Fibroblast of the aortic adventitia (primary cell): ENCODE measurements at places on chromosomes 2 and 18.

GRCh38 chr2:128755695-128756364, 437.2 kb upstream of the HS6ST1 start:
- no peak for DNase-seq

DNA sequence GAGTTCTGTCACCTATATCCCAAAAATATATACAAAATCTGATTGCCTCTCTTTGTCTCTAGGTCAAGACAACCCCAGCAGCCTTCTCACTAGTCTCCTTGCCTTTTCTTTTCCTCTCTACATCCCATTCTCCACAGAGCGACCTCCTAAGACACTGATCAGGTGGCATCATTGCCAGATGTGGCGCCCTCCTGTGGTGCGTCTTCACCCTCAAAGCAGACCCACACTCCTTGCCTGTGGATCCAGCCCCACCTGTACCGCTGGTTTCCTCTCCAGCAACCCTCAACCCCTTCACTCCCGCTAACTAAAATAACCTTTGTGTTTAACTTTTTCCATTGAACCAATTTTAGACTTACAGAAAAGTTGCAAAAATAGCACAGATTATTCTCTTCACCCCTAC, 273.3 kb downstream of the GLI2 start:
- no peak for DNase-seq

GRCh38 chr2:169366066-169366465, 3.7 kb upstream of the LRP2 start:
- no peak for DNase-seq

DNA sequence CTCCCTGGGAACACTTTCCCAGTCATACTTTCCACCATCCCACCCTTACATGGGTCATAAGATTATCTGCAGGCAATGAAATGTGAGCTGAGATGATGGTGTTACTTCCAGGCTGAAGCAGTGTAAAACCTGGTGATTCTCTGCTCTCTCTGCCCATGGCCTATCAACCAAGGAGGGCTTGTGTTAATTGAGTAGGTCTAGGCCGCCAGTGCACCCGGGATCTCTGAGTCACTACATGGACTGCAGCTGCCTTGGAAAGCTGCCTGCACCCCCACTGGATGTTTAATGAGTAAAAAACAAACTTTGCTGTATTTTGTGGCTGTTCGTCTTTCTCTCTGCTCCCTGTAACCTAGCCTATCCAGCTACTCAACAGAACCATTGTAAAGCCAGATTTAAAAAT, 451.7 kb upstream of the SMIM21 start:
- no peak for DNase-seq

DNA sequence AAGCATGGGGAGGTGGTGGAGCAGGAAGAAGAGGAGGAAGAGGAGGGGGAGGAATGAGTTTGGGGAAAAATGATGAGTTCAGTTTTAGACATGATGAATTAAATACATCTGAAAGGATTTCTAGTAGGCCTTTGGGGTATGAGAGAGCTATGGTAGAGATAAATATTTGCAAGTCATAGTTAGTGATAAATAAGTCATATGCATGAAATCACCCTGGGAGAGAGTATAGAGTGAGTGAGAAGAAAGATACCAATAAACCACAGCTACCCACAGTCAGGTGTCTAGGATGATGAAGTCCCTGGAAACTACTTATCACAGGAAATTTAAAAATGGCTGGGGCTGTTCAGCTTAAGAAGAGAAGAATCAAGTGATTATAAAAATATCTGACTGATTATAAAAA, 240.5 kb downstream of the RDH14 start:
- DNase-seq = peak; percentile 36

DNA sequence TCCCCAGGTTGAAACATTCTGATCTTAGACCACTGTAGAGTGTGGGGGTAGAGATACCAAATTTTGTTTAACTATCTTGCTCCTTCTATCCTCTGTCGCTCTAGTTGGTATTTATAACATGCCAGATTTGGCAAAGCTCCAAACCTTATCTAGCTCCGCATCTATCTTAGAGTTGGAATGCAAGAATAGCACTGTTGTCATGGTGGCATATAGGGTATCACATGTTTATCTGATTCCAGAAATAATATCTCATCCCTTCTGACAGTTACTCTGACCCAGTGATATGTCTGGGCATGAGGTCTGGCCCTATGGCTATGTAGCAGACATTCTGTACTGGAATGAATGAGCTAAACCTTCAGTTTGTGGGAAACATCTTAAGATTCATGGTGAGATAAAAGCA, 51.7 kb downstream of the CABYR start:
- no peak for DNase-seq

DNA sequence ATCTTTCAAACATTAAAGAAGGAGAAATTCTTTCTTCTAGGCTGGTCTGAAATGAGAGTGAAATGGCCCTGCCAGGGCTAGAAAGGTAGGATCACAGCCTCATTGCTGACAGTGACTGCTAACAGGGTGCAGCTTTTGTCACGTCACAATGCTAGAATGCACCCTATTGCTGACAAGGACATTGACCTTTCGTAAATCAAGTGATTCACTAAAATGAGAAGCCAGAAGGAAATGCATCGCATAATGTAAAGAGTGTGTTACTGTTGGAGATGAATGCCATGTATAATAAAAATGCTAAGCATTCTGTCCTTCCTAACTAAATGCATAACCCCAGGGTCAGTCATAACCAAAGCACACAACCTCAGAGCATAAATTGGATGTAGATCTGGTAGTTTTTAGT, 732.9 kb downstream of the TDRD15 start:
- no peak for DNase-seq

- DNase-seq = no peak
Observed at GRCh38 chr2:84649487-84650142, 133.3 kb downstream of the DNAH6 start.

- DNase-seq = no peak
Observed at GRCh38 chr18:77308216-77308615, 58.6 kb downstream of the GALR1 start.

- DNase-seq = peak; percentile 65
Observed at GRCh38 chr18:59051470-59052165, 88.1 kb upstream of the SEC11C start.

GRCh38 chr2:73032702-73033097, 38.8 kb downstream of the SFXN5 start:
- no peak for DNase-seq

GRCh38 chr2:35443087-35443486, 912.5 kb upstream of the CRIM1 start:
- DNase-seq = no peak

GRCh38 chr18:12621742-12622306, 36.1 kb downstream of the SPIRE1 start:
- peak; percentile 71 for DNase-seq

DNA sequence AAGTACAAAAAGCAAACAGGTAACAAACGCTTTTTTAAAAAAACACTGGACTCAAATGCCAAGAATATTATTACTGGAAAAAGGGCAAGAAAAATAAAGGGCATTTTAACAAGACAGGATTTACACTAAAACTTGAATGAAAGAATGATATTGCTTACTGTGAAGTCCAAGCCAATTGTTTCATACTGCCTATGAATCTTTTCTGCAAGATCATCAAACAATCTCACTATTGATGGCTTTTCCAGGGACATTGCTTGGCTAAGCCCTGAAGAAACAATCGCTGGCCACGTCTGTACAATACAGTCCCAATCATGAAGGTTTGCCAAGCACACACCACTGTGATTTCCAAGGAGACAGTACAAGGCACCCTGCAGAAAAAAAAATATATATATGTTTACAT, 41.4 kb upstream of the GPR75 start:
- no peak for DNase-seq

- DNase-seq = peak; percentile 12
Observed at GRCh38 chr2:128593879-128594650, 275.4 kb upstream of the HS6ST1 start.

DNA sequence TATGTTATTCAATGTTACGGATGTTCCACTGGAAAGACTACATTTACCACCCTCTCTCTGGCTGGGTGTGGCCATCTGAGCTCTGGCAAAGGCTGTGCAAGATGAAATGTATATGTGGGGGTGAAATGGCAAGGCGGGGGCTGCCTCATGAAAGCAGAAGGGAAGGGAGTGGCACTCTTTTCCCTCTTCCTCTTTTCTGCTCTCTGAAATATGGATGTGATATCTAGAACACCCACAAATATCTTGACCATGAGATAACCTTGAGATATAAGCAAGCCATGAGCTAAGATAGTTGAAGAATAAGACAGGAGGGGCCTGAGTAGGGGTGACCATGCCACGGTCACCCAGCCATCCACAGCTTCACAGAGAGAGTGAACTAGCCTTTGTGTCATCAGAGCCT, 367.8 kb upstream of the ID2 start:
- DNase-seq = no peak

DNA sequence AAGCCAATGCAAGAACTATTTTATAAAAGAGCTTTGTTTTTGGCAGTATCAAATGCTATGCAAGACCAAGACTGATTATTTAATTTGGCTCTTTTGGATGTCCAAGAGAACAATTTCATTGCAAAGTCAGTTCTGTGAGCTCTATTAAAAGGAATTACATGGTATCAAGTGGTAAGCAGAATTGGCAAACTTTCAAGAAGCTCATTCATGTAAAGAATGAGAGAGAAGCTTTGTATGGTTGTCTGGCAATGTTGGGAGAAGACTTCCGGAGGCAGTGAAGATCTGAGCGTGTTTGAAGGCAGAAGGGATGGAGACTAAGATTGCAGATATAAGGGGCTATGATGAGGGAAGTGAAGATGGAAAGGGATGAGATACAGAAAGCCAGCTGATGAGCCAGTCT, 49.6 kb downstream of the CPS1 start:
- no peak for DNase-seq

- DNase-seq = no peak
Observed at GRCh38 chr2:223723954-223724411, 113.4 kb downstream of the AP1S3 start.

- DNase-seq = no peak
Observed at GRCh38 chr2:161947406-161947805, 126.6 kb downstream of the DPP4 start.

DNA sequence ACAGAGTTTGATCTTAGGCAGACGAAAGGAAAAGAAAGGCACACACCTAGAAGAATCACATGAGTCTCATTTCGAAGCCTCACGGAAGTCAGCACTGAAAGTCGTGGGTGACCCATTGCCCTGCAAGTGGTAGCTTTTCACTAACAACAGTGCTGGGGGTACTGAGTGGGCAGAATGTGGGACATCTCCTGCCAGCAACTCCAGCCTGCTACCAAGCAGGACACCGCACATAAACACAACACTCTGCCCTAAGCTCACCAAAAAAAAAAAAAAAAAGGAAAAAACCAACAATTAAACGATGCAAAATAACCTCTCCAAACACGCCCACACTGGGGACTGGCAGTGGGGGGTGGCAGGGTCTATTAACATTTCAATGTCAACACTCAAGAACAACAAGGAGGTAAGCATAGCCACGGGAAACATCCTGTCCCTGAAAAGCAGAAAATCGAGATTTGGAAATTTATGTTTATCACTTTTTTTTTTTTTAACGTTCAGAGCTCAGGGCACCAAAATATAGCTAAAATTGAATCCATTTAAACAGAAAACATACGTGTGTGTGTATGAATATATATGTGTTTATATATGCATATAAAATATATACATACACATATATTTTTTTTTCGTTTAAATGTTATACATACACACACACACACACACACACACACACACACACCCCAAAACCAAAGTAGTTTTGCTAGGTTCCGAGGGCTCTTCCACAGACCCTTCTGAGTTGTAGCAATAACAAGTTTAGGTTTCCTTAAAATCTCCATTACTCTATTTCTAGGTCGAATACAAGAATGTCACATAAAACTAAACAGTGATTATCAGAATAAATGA, 2.2 kb downstream of the INO80D start:
- DNase-seq = peak; percentile 9

DNA sequence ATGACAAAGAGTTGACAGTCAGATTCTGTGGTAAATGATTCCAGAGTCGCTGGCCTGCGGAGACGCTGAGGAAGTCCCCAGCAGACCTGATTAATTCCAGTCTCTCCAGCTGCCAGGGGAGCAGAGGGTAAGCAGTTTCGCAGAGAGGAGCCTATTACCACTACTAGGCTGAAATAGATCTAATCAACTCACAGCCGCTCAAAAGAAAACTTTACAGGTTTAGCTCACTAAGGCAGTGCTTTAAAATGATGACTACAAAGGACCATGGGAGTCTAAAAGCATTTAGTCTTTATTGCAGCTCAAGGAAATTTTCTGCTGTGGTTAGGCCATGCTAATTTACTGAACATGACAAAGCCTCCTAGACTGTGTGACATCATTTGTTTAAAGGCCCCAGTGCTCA, 445.6 kb upstream of the POU3F3 start:
- no peak for DNase-seq

DNA sequence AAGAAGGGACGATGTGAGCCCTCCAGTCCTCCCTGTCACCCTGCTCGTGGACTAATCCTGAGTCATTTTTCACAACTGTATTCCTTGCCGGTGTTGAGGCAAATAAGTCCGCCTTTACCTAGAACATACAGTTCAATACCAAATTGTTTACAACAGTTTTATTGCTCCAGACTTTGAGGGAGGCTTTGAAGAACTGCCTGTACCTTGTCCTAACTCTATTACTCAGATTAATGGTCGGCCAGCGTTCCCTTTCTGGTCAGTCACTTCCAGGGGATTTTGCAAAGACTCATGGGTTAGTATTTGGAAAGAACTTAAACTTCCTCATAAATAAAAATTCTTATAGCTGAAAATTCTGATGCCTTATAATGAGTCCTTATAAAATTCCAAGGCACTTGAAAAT, 85.1 kb upstream of the ZNF532 start:
- DNase-seq = no peak

DNA sequence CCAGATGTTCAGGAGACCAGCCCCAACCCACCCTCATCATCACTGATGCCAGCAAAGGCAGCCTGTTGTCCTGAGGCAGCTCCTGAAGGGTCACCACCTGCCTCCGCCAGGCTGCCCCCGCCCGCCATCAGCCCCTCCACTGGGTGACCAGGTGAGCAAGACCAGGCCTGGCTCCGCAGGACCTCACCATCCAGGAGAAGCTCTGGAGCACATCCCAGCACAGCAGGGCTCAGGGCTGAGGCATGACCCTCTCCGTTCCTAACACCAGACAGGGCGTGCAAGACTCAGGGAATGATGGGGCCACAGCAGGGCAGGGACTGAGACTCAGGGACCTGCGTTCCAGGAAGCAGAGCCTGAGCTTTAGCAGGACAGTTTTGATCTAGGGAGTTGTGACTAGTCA, 218.8 kb upstream of the RAB6C start:
- DNase-seq = no peak

GRCh38 chr2:182949572-182950189, 83.2 kb upstream of the FRZB start:
- no peak for DNase-seq

GRCh38 chr18:72502671-72503431, 41.3 kb downstream of the CBLN2 start:
- no peak for DNase-seq

DNA sequence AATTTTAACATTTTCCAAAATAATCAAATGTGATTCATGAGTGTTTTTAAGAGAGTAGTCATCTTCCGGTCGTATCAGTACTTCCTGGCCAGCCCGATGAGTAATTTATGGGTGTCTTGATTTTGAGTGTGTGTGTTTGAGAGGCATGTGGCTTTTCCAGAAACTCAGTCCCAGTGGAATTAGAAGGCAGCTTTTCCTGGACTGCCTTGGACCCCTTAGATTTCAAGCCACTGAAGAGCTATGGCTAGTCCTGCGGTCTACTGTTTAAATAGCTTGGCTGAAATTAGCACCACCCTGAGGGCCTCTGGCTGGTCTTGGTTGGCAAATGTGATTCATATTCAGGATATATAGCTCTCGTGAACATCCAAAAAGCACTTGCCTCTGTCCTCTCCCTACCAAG, 59.4 kb downstream of the HK2 start:
- peak; percentile 87 for DNase-seq
